ENCODE measurements at places on chromosomes 16 and 17.

GRCh38 chr16:19745286-19746010, 27.4 kb downstream of the IQCK start:
- no peak for DNase-seq

DNA sequence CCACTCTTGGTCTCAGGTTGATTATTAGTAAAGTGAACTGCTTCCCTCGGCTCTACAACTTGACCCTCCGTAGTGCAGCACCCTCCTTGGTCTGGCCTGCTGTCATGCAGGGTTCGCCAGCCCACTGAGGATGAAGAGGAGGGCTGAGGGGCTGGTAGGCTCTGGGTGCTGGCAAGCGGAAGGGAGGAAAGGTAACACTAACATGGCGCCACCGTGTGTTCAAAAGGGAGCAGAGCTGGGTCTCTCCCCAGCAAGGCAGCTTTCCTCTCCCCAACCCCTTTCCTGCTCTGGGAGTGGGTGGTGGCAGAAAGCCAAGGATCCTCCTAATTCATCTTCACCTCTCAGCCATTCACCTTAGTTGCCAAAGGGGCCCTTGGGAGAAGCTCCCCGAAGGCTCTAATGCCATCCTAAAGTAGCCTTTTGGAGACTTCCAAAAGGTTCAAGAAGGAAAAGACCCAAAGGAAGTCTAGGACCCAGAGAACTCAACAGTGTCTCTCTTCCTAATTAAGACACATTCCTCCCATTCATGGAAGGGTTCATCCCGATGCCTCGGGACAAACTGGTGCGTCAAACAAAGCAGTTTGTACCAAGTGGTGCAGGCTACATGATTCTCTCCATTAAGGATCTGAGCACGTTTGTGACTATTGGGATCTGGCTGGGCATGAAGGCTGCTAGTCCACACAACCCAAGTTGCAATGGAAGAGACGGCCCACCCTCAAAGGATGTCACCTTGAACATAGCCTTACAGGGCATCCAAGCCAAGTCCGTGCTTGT, 90.8 kb upstream of the TOB1 start:
- peak; percentile 52 for DNase-seq

DNA sequence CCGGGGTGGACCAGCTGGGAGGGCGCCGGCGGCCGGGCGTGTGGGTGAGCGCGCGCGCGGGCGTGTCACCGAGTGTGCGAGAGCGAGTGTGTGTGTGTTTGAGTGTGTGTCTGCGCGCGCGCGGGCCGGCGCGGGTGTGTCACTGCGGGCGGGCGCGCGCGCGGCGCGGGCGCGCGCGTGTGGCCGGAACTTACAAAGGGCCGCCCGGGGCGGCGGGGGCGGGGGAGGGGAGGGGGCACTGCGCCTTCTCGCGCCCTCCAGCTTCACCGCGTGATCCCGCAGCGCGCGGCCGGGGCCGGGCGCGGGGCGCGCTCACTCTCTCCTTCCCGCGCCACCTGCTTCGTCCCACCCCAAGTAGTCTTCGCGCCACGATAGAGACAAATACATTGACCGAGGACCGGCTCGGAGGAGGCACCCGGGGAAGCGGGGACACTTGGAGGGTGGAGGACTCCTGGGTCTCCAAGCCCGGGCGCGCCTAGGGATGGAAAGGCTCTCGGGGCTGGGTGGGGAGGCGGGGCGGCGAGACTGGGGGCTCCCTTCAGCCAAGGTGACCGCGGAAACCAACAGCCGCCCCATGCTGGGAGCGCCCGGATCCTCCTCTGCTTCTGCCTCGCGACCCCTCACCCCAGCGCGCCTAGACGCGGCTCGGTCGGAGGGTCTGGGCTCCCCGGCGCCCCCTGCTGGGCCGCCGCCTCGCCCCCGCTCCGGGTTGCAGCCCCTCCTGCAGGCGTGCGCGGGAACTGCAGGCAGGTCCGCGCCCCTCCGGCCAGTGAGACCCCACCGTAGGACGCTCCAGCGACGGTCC, at the start of gene SRCIN1:
TSS of gene SRCIN1 (minus strand) at position 112 of the 805 bp plus-strand sequence. CDS start 247 bp downstream, outside the sequence.
- DNase-seq, result peak; percentile 71

- DNase-seq, result no peak
Measured at GRCh38 chr16:15539197-15539596, 103.8 kb downstream of the MARF1 start.

GRCh38 chr17:48954300-48954755, 9.7 kb upstream of the SNF8 start:
- no peak for DNase-seq

Measured in NCI-H187 (cell line).